ENCODE measurements at places on chromosomes 5 and 9.

- no peak for DNase-seq
These were observed 612.9 kb downstream of the BNC2 start for GRCh38 chr9:16257604-16258003.

GRCh38 chr5:72353046-72353445 is 32.9 kb downstream of the PTCD2 start:
- DNase-seq: no peak

- DNase-seq: no peak
These were observed 14.4 kb downstream of the SLC12A7 start for GRCh38 chr5:1097381-1097987.

DNA sequence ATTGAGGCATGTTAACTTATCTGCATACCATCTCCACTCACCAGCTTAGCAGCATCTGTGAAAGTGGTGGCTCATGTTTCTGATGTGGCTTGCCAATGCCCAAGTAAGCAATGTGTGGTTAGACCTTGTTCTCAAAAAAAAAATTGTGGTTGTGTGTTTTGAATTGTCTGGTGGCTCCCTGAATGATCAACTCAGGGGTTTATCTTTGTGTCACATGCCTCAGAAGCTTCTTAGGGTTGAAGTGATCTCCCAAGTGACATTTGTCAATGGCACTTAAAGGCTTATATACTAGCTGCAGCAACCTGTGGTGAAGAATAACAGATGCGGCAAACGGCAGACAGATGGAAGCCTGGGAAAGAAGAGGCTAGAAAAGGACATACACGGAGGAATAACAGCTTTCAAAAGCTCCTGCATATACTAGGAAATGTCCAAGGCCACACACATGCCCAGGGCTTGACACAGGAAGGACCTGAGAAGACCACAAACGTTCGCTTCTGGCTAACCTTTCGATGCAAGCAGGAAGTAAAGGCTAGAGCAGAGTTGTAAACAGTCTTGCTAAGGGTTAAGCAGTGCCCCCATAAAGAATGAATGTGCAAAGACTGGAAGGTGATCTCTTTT is 42.2 kb upstream of the FSD1L start:
- DNase-seq: no peak

DNA sequence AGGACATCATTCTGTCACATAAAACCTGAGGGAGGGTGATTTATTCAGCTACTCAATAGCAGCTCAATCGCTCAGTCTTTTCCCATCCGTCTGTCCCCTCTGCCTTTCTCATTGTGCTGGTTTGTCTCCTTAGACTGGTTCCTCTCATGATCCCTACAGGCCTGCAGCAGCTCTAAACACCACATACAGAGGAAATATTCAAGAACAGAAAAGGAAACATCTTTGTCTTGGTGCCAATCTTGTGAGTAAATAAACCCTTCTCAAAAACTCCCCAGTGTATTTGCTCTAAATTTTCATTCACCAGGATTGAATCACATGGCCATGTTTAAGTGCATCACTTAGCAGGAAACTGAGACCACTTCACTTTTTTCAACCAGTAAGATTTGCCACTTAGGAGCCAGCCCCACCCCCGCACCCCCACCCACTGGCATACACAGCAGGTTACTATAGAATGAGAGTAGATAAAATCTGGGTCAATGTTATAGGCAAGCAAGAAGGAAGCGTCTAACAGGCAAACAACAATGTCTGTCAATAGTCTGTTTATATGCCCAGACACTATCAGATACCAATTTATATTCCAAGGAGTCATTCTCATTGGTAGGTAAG is 895.5 kb upstream of the DMAC1 start:
- DNase-seq: no peak

DNA sequence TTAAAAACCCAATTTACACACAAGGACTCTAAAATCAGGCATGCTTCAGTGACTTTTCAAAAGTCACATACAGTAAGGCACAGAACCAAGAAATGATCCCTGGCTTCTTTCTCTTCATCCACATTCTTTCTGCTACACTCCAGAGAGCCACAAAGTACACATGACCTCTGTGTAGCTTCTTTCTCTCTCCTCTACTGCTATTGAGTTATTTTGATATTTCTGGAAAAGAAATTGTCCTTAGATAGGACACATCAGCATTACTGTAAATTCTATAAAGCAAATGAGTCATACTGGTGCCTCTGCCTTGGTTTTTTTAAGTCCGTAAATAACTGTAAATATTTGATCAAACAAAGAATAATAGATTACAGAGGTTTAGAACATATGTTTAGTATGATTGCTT is 96.3 kb downstream of the KIAA0825 start:
- DNase-seq: no peak

- DNase-seq: no peak
These were observed 1.6 kb downstream of the FBXW11 start for GRCh38 chr5:172004824-172005237.

GRCh38 chr9:130756455-130757152 is 63.0 kb downstream of the EXOSC2 start:
- DNase-seq: no peak
